ENCODE measurements at places on chromosomes 5 and 9. TPM values are rescaled to one million over a fixed set of nuclear protein-coding genes. Genes with fewer than 3 reads are reported as not detected.

WNK2 gene
- 5.8 TPM for total RNA-seq

TGFBI gene
- not detected for total RNA-seq

CCL27 gene
- not detected for total RNA-seq

CARTPT gene
- total RNA-seq, result not detected

DELE1 gene
- total RNA-seq, result 87.4 TPM

IFNA2 gene
- total RNA-seq, result not detected

ERGIC1 gene
- total RNA-seq, result 28.7 TPM

CCNJL gene
- 3.1 TPM for total RNA-seq

RNF208 gene
- not detected for total RNA-seq

FAXDC2 gene
- total RNA-seq, result 7.9 TPM

NFIB gene
- not detected for total RNA-seq

C5orf52 gene
- not detected for total RNA-seq

SLC31A2 gene
- total RNA-seq, result 4.4 TPM

PCDH1 gene
- 1.8 TPM for total RNA-seq

ORM2 gene
- total RNA-seq, result not detected

SLC34A3 gene
- total RNA-seq, result not detected

SPINK13 gene
- not detected for total RNA-seq

ARSK gene
- total RNA-seq, result 4.5 TPM

MLANA gene
- total RNA-seq, result not detected

ZFP2 gene
- total RNA-seq, result 5.0 TPM

PCDHGA6 gene
- total RNA-seq, result not detected

SPATA31C1 gene
- not detected for total RNA-seq

KCNIP1 gene
- not detected for total RNA-seq

GABRA1 gene
- not detected for total RNA-seq

SPATA31A7 gene
- not detected for total RNA-seq

FAM78A gene
- 7.4 TPM for total RNA-seq

BASP1 gene
- total RNA-seq, result not detected

PCDHGA12 gene
- not detected for total RNA-seq

SEMA6A gene
- not detected for total RNA-seq
